Stimulated activated CD8-positive, alpha-beta memory T cell treated with anti-CD3 and anti-CD28 coated beads, Interleukin-15, amount 100 ng/mL, for 24 hours (primary cell): ENCODE measurements at places on chromosomes 11 and 22.

- DNase-seq = peak; percentile 46
Observed at GRCh38 chr22:24427500-24428164, at the start of gene ADORA2A. ADORA2A (plus strand) TSS chr22:24427599; CDS start chr22:24433405, 5,806 bp downstream.

GRCh38 chr11:69131644-69132300, 24.0 kb upstream of the SMIM38 start:
- DNase-seq = no peak

GRCh38 chr11:19234231-19234817, 6.4 kb downstream of the E2F8 start:
- no peak for DNase-seq

DNA sequence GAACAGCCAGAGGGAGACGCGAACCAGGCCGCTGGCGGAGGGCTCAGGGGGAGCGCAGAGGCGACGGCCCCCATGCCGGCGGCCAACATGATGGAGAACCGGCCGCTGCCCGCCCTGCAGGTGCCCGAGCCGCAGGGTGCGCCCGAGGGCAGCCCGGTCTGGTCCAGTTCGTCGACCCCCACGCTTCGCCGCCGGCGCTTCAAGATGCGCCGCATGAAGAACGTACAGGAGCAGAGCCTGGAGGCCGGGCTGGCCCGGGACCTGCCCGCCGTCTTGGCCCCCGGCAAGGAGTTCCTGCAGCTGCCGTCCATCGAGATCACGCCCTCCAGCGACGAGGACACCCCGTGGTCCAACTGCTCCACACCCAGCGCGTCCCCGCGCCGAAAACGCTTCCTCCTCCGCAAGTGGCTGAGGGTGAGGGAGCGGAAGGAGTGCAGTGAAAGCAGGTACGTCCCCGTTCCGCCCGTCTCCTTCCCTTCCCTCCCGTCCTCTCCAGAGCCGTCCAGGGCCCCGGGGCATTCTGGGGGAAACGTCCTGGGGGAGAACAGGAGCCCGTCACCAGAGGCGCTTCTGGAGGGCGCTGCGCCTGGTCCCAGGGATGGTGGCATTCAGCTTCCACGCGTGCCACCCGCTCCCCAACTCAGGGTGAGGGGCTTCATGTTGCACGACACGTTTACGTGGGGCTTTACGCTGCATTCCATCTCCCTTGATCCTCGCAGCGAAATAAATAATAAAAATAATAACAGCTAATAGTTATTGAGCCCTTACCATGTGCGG, 840 bp downstream of the GRAMD1B start:
- no peak for DNase-seq

GRCh38 chr11:68584097-68584496, 100.2 kb upstream of the GAL start:
- DNase-seq = peak; percentile 35

DNA sequence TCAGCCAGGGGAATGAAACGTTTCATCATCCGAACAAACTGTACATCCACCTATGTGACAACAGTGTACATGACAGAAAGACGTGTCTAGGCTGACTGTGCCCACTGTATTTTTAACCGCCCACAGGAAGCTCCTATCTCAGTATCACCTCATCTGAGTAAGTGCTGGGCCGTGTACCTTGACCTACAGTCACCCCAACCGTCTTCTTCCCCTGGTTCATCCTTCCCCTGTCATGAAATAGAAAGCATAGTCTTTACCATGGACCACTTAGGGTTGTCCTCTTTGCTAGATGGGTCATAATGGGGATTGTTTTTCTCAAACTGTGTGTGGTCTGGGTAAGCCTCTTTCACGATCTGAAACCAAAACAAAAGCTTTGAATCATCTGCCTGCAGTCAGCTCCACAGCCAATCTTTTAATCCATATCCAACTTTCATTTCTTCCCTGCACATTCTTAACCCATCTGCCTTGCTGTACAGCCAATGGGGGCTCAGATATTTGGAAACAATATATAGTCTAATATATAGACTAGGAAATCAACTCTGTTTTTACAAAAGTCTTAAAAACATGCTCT, 4.2 kb downstream of the THYN1 start:
- no peak for DNase-seq

GRCh38 chr22:19079691-19080090, 42.5 kb downstream of the DGCR2 start:
- no peak for DNase-seq

- DNase-seq = no peak
Observed at GRCh38 chr22:29041408-29041807, 20.2 kb downstream of the C22orf31 start.

GRCh38 chr11:20031155-20032001, 128.9 kb downstream of the DBX1 start:
- DNase-seq = no peak

DNA sequence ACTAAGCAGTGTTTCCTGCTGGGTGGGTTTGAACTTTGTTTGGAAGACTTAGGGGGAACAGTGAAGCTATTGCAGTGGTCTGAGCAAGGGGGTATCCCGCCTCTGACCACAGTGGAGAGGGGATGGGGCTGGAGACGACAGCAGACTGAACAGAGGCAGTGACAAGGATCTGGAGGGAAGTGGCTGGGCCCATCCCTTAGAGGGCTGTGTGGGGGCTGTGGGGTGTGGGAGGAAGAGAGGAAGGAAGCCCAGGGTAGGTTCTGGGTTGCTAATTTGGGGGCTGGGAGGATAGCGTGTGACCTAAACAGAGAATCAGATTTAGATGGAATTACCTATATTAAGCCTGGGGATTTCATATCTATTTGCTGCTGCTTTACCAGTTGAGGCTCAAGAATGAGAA, 70.7 kb downstream of the BMAL1 start:
- no peak for DNase-seq

DNA sequence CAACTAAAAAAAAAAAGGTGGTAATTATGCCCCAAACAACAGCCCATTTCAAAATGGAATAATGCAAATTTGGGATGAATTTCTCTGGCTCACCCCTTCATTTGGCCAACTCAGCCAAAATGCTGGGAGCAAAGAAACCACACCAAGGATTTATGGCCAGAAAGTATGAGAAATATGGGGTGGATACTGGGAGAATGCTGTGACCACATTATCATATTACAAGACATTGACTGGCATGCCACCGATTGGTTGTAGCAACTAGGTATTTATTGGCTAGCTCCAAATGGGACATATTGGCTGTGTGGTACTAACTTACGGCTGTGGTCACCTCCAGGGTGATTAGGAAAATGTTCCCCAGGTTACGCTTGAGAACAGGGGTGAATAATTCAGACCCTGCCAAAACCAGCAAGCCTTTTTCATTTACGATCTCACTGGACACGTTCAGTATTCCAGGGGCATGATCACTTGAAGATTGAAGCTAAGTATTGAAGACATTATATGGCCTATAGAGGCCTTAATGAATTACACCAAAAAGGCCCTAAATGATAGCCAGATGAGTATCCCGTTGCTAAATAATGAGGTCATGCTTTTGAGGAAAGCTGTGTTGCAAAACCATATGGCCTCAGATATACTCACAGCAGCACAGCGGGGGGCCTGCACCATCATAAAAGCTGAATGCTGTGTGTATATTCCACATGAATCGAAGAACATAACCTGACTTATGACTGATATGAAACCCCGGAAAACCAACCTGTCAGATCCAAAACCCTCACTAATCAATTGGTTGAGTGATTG, 3.8 kb upstream of the FDX1 start:
- DNase-seq = no peak

- no peak for DNase-seq
Observed at GRCh38 chr11:1773994-1774550, 10.3 kb upstream of the CTSD start.

DNA sequence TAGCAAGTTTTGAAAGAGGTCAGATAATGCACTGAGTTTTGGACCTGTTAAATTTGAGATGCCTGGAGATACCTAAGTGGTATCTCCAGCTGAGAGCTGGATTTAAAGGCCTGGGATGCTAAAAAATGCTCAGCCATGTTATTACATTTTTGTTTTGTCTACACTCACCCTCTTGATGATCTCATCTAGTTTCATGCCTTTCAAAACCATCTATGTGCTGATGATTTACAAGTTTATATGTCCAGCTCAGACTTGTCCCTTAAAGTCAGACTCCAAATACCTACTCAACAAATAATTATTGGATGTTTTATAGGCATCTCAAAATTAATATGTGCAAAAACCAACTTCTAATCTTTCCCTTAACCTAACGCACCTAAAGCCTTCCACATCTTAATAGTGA, 103.6 kb upstream of the OR9G4 start:
- no peak for DNase-seq

DNA sequence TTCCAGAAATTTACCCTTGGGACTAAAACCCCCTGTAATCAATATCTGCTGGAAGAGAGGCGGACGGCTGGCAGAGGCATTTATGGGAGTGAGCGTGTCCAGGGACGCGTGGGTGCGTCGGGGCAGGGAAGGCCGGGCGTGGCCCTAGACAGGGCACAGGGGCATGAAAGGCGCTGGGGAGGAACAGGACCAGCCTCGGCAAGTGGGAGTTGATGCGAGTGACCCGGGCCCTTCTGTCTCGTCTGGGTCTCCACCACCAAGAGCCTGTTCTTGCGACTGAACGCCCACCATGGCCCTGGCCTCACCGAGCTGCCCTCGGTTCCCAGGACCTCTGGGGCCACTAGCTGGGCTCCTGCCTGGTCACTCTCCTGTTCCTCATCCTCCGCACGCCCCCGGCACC, 17.5 kb downstream of the OSBPL5 start:
- DNase-seq = no peak

- DNase-seq = no peak
Observed at GRCh38 chr11:114132417-114132816, 72.9 kb downstream of the ZBTB16 start.

- DNase-seq = no peak
Observed at GRCh38 chr11:113806406-113806805, 26.8 kb downstream of the CLDN25 start.

DNA sequence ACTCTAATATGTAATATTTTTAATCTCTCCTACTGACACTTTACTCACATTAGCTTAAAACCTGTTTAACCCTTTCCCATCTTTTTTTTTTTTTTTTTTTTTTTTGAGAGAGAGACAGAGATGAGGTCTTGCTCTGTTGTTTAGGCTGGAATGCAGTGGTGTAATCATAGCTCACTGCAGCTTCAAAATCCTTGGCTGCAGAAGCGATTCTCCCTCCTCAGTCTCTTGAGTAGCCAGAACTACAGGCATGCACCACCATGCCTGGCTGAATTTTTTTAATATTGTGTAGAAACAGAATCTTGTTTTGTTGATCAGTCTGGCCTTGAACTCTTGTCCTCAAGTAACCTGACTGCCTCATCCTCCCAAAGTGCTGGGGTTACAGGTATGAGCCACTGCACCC, 37.3 kb downstream of the PAMR1 start:
- no peak for DNase-seq

GRCh38 chr11:106424111-106424510, 346.6 kb downstream of the AASDHPPT start:
- no peak for DNase-seq

DNA sequence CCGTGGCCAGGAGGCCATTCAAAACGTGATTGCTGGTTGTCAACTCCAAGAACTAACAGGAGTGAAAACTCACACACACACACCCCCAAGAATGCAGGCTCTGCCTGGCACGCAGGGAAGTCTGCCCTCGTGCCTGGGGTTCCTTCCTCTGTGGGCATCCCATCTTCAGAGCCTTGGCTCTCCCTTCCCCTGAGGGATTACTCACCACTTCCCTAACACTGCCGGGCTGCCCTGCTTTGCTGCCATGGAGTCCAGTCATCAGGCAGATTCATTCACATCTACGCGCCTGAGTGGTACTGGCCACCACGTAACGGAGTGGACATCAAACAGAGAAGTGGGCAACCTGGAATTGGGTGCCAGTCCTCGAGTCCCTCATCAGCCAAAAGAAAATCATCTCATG, 120.7 kb upstream of the TMEM45B start:
- DNase-seq = no peak

- DNase-seq = no peak
Observed at GRCh38 chr22:19002684-19003038, 66.6 kb upstream of the PRODH start.

DNA sequence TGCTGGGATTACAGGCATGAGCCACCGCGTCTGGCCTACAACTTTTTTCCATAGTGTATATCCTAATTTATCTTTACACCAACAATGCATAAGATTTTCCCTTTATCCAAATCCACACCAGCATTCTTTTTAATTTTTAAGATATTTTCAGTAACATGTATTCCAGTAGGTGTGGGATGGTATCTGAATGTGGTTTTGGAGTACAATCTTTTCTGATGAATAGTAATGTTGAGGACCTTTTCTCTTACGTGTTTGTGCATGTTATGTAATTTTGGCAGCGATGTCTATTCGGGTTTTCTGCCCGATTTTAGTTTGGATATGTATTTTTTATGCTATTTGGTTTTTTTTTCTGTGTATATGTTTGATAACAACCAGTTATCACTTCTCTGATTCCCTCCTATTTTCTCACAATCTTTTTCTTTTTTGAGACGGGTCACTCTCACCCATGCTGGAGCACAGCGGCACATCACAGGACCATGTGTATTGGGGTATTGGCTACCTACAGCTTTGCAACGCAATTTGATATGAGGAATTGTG, 114.6 kb upstream of the GRK3 start:
- DNase-seq = no peak

GRCh38 chr11:85673393-85673792, 8.5 kb upstream of the CREBZF start:
- DNase-seq = no peak
